ENCODE measurements at places on chromosomes 1 and 21.

- DNase-seq = no peak
Measured at GRCh38 chr1:11913291-11913690, 12.9 kb downstream of the KIAA2013 start.

DNA sequence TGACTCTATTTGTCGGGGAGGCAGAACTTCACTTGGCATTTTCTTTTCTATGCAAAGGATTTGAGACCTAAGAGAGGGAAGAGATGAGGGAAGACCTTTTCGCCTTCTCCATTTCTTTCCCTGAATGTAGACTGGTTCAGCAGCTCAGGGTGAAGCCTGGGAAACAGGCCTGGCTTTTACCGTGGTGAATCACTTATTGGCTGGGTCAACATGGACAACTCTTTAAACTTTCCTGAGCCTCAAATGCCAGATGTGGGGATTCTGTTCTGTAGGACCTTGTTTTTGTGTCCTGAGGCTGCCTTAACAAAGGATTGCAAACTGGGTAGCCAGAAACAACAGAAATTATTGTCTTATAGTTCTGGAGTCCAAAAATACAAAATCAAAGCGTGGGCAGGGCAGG is 455.8 kb upstream of the VAMP3 start:
- no peak for DNase-seq

- DNase-seq = no peak
Measured at GRCh38 chr1:190154744-190155143, 322.9 kb downstream of the BRINP3 start.

DNA sequence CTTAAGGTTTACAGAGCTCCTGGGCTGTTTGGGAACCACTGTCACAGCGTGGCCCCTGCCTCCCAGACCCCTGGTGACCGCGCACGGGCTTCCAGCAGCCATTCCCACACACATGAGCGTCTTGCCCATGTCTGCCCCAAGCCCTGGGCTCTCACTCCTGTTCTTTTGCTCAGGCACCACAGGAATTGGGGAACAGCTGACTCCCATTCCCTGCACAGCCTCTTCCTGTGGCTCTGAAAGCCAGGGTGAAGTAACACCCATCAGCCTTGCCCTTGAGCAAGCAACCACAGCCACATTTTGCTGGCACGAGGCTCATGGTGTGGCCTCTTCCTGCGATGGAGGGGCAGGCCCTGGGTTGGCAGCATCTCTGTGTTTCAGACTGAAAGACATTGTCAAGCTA is 14.3 kb upstream of the GPR157 start:
- DNase-seq = peak; percentile 29

DNA sequence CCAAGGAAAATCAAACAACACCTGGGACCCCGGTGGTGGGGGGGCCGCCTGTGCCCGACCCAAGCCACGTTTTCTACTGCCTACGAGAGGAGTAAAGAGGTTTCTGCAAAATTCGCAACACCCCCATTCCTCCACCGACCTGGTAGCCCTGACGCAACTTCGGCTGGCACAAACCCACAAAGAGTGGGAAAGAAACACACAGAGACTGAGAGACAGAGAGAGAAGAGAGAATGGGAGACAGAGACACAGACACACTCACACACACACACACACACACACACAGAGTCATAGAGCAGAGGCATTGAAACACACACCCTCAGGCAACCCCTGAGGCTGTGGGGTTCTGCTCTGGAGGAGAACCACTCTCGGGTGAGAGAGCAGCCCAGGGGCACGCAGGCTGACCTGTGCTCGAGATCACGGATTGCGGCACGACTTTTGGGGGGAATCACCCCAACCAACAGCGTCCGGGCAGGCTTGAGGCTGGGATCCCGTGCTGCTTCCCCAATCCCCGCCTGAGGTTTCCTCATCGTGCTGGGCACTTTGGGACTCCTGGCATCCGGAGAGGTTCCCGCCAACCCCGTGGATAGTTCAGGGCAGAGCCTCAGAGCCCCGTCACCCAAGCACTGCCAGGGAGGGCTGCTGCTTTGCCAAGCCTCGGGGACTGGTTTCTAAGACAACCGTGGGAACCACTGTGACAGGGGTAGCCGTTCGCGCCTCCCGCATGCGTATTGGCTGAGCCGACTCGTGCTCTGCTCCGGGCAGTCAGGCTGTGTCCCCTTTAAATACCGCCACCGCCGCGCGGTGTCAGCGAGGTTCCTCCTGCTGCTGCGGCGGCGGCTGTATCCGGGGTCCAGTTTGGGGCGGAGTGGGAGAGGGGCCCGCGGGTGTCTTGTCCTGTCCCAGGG is 682.4 kb upstream of the TPTE start:
- no peak for DNase-seq

GRCh38 chr1:202181586-202181985 is 12.0 kb upstream of the LGR6 start:
- no peak for DNase-seq

DNA sequence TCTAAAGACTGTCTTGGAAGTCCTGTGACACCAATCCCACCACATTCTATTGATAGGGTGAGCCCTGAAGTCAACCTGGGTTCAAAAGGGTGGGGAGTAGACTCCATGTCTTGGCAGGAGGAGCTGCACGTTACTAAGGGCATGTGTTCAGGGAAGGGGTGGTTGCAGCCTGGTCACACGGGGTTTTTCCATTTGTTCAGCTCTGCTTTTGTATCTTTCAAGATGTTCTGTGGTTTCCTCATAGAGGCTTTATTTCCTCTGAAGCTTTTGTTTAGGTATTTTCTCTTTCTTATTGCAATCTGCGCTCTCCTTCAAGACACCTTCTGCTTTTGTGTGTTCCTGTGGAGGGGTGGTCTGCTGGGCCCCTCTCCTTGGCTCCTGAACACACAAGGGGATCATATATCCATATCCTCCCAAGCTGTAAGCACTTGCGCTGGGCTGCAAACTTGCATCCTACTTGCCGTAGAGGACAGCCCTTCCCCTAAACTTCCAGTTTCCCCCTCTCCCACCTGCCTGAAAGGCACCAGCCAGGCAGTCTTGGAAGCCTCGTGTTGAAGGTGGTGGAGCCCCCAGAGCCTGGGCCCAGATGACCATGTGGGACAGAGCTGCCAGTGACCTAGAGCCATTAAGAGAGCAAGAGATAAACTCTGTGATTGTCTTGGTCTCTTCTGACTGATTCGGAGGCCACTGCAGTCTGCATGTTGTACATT is 62.5 kb upstream of the TRAPPC10 start:
- DNase-seq = no peak

DNA sequence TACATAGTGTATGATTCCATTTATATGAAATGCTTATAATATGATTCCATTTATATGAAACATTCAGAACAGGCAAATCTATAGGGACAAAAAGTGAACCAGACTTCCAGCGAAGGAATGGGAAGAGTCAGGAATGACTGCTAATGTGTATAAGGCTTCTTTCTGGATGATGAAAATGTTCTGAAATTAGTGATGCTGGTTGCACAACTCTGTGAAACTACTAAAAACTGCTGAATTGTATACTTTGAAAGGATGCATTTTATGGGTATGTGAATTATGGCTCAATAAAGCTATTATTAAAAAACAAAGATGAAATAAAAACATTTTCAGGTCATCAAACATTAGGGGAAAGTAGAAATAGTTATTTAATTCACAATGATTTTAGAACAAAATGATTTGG is 14.1 kb upstream of the IL24 start:
- DNase-seq = no peak
